NCI-H510A (cell line): ENCODE measurements at places on chromosomes 5 and 9.

GRCh38 chr5:171433352-171433698 lies 13.9 kb downstream of the FGF18 start:
- DNase-seq: no peak

DNA sequence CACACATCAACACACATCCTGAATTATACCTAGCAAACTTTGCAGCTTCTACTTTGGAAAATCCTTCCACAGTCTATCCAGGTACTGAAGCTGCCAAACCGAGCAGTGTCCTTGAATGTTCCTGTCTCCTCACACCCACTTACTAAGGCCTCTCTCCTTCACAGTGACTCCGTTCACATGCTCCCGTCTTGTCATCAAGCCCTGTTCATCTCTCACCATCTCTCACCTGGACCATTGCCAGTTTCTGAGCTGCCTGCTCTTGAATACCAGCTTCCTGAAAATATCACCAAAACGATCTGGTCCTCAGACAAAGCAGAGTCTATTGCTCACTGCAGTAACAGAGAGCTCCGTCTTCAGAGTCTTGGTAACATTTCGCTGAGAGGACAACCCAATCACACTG lies 57.4 kb downstream of the GCNT1 start:
- DNase-seq: no peak

GRCh38 chr9:20043035-20043434 lies 254.2 kb upstream of the SLC24A2 start:
- no peak for DNase-seq

DNA sequence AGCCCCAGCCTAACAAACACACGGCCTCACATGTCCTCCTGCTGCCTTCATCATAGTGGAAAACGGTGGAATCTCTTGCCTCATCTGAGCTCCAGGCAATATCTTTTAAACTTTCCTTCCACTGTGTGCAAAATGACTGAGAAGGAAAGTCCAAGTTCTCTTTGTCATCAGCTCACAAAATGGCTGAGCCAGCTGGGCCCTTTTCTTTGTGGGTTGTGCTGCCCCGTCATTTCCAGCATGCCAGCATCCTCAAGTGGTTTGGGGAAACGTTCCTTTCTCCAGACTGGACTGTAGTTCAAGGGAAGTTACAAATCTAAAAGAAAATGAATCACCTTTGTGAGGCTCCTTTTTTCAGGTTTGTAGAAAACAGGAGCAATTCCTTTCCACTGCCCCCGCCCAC lies 171.1 kb upstream of the FSTL4 start:
- DNase-seq: no peak

DNA sequence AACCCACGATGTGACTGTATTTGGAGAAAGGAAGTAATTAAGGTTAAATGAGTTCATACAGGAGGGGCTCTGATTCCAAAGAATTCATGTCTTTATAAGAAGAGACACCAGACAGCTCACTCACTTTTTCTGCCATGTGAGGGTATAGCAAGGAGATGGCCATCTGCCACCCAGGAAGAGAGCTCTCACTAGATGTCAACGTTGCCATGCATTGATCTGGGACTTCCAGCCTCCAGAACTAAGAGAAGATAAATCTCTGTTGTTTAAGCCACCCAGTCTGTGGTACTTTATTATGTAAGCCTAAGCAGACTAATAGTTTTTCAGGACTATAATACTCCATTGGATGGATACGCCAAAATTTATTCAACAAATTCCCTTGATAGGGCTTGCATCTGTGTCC lies 89.8 kb upstream of the RAD23B start:
- DNase-seq: no peak

DNA sequence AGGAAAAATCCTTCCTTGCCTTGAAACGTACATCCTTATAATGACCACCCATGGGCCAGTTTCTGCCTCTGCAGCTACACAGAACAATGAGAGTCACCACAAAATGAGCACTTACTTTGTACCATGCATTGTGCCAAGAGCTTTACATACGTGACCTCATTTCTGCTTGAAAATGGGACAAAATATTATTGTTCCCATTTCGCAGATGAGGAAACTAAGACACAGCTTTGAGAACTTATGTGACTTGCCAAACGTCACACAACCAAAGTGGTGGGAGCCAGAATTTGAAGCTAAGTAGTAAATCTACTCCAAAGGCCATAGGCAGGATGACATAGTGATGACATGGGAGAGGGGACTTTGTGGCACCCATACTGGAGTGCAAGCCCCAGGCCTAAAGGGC lies 34.8 kb upstream of the GRPEL2 start:
- no peak for DNase-seq

- no peak for DNase-seq
These were observed 59.8 kb downstream of the SH3TC2 start for GRCh38 chr5:149002761-149003689.

- peak; percentile 20 for DNase-seq
These were observed 10.7 kb downstream of the GSN start for GRCh38 chr9:121278477-121279261.

DNA sequence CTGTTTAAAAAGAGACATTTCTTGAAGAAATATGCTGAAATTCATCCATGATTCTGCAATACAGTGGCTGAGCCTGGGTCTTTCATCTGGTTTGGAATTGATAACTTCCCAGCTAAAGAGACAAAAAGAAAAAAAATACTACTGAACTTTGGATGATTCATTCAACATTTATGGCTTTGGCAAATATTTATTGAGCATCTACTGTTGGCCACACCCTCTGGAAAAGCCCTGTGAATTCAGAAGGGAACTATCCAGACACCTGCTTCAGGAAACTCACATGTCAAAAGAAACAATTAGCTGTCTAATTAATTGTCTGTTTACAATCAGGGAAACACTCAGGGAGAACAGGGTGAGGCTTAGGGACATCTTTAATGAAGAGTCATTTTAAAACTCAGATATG lies 17.8 kb upstream of the ZNF622 start:
- no peak for DNase-seq

DNA sequence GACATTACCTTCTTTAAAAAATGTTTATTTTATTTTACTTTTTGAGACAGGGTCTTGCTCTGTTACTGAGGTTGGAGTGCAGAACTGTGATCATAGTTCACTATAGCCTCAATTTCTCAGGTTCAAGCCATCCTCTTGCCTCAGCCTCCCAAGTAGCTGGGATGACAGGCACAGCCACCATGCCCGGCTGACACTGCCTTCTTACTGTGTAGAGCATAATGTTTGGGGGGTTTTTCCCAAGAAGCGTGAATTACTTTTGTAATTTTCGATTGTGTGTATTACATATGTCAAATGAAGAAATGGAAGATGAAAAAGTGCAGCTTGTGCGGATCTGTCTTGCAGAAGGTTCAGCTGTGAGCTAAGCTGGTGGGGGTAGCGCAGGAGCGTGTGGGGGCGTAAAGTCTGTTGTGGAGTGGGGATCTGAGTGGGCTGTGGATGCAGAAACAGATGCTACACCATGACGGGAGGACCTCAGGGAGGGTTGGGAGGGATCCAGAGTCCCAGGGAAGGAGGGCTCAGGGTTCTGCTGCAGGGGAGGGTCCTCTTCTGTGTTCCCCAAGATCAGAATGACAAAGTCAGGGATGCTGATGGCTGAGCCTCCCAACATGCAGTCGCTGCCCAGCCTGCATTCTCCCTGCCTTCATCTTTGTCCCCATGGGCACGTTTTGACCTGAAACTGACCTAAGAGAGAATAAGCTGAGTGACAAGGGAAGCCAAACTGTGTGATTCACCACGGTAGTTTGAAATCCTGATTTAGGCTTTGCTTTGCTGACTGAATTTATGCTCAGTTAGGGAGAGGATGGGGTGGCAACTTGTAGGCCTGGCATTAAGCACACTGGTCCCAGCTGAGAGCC lies 6.8 kb upstream of the ANKRD33B start:
- no peak for DNase-seq

DNA sequence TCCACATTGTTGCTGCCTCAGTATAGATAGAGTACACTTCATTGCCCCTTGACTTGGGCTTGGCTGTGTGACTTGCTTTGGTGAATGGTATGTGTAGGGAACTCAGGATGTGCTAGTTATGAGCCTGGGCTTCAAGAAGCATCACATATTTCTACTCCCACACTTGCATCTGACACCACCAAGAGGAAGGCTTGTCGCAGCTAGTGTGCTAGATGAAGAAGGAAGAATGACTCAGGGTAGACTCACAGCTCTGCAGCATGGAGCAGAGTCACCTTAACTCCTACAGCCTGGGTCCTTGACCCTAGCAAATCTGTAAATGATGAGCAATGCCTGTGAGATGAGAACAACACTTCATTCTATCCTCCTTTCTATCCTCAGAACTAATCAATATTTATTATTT lies 261.8 kb downstream of the ASTN2 start:
- DNase-seq: no peak

DNA sequence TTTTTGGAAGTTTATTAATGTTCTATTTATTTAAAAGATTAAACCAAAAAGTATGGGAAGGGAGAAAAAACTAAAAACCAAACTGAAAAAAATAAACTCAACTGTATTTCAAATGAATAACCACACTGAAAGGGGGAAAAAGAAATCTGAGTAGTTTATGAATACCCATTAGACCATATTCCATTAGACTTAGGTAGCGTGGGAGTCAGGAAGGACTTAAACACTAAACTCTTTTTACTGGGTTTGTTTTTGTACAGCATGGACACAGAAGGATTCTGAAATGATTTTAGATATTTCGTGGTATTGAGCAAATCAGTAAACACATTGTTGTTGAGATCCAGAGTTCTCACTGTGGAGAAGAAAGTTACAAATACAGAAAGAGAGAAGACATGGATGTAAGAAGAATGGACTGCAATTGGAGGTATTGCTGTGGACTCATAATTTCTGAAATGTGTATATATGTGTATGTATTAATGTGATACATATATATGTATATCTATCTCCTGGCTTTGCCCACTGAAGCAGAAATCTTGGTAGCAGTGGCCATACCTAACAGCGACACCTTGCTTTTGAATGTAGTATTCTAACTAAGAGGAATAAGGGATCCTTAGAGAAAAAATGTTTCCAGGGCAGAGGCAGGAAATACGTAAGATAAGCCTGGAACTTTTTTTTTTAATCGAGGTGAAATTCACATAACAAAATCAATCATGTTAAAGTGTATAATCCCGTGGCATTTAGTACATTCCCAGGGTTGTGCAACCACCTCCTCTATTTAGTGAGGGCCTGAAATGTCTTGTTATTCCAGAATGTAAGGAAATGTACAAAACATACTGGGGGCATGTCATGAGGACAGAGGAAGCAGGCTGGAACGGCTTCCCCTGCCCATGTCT lies 228.8 kb downstream of the SMARCA2 start:
- DNase-seq: no peak

DNA sequence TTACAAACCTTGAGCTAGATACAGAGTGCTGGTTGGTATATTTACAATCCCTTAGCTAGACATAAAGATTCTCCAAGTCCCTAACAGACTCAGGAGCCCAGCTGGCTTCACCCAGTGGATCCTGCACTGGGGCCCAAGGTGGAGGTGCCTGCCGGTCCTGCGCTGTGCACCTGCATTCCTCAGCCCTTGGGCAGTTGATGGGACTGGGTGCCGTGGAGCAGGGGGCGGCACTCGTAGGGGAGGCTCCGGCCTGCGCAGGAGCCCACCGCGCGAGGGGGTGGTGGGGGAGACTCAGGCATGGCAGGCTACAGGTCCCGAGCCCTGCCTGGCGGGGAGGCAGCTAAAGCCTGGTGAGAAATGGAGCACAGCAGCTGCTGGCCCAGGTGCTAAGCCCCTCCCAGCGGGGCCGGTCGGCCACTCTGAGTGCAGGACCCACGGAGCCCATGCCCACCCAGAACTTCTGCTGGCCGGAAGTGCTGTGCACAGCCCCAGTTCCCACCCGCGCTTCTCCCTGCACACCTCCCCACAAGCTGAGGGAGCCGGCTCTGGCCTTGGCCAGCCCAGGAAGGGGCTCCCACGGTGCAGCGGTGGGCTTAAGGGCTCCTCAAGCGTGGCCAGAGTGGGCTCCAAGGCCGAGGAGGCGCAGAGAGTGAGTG lies 1464.7 kb downstream of the EFNA5 start:
- no peak for DNase-seq

GRCh38 chr5:57832875-57833274 lies 350.3 kb upstream of the ACTBL2 start:
- no peak for DNase-seq

- no peak for DNase-seq
These were observed 24.2 kb downstream of the ENHO start for GRCh38 chr9:34498553-34498952.

DNA sequence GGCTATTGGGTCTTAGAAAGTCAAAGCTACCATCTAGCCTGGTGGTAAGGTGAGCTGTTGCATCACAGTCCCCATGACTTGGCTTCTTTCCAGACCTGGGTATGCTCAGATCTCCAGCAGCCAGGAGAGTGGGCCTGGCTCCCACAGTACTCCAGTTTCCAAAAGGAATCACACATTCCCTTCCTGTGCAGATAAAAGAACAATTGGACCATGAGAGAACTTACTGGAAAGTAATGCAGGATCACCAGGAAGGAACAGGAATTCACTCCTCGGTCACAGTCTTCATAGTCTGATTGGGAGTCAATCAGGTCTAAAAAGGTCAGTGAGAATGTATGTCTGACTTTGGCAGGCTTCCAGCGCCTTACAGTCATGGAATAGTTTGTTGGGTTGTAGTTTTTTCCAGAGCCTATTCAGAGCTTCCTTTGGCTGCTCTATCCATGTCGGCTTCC lies 47.8 kb upstream of the CD180 start:
- DNase-seq: no peak

GRCh38 chr5:103305809-103306208 lies 47.2 kb downstream of the MACIR start:
- no peak for DNase-seq

DNA sequence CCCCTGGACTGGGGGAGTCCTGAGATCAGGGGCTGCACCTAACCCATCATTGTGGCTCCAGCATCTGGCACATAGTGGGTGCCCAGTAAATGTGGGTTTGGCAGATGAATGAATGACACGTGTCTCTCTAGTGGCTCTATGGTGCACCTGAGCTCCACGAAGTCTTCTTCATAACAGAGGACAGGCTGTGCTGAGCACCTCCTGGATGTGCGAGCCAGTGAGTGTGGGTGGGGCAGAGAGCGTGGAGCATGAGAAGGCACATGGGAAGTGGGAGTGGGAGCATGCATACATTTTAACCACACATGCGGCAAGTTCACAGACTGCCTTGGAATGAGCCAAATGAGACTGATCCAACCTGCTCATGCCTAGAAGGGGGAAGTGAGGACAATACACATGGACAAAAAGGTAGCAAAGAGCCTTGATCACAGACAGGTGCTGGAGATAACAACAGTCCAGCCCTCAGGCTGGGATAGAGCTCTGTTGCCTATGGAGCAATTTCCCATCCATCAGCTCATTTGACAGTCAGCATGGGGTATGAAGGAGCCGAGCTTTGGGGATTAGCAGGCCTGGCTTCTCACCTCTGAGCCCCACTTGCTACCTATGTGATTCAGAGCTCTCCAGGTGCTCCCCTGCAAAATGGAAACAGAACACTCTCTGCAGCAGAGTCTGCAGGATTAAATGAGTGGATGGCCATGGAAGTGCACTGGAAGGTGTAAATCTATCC lies 76.2 kb upstream of the TBC1D2 start:
- no peak for DNase-seq

- DNase-seq: no peak
These were observed 120.1 kb upstream of the ZNF608 start for GRCh38 chr5:124866355-124867136.

- peak; percentile 79 for DNase-seq
These were observed at the start of gene NSMF for GRCh38 chr9:137459152-137459600. TSS of gene NSMF (minus strand) at chr9:137459334. CDS start at chr9:137459102, 232 bp downstream.

GRCh38 chr5:172085738-172086137 lies 79.3 kb upstream of the FBXW11 start:
- DNase-seq: no peak

- DNase-seq: no peak
These were observed 266.6 kb downstream of the SMARCA2 start for GRCh38 chr9:2281803-2282185.
